ENCODE measurements at places on chromosomes 1 and 21.

GRCh38 chr21:29034678-29035077 lies 10.2 kb downstream of the USP16 start:
- no peak for DNase-seq

DNA sequence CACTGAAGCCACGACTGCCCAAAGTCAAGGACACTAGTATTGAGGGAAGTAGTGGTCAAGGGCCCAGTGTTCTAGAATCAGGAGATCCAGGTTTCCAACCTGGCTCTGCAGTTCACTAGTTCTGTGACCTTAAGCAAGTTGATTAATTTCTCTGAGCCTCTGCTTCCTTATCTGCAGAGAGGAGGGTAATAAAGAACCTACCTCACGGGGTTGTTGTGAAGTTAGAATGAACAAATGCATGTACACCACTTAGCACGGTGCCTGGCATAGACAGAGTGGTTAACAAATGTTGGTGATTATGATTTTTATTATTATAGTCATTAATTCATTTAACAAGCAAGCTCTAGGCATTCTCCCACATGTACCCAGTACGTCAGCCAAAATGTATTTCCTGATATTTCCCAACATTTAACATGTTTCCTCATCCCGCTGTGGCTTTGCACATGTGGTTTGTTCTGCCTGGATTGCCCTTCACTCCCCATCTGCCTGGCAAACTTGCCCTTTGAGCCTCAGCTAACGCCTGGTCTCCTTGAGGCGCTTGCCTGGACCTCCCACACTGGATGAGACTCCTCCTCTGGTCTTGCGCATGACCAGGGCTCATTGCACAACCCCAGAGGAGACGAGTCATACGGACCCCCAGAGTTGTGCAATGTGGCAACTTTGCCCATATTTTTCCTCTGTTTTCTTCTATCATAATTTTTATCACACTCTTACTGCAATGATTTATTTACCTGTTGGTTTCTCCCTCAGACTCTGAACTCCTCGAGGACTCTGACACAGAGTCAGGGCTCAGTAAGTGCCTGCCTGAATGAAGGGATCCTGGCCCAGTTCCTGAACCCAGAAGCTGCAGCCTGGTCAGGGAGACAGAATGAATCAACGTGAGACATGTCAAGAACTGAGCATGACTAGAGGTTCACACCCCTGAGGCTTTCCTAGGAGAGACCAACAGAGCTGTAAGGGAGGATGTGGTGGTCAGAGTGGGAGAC lies 20.7 kb upstream of the MFSD2A start:
- peak; percentile 98 for DNase-seq

DNA sequence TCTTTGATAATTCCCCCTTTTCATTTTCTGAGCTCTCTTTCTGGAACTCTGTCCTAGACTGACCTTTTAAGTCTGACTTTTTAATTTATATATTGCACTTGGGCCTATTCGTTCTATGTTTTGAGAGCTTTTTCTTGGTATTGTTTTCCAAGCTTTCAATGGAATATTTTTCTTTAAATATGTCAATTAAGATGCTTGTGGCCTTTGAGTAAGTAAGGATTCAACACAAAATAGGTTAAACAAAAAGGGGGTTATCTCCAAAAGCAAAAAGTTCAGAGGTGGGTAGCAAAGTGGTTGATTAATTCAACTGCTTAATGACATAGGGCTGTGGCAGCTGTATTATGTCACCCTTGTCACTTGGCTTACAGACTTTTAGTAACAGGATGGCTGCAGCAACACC lies 315.9 kb downstream of the LMX1A start:
- no peak for DNase-seq

DNA sequence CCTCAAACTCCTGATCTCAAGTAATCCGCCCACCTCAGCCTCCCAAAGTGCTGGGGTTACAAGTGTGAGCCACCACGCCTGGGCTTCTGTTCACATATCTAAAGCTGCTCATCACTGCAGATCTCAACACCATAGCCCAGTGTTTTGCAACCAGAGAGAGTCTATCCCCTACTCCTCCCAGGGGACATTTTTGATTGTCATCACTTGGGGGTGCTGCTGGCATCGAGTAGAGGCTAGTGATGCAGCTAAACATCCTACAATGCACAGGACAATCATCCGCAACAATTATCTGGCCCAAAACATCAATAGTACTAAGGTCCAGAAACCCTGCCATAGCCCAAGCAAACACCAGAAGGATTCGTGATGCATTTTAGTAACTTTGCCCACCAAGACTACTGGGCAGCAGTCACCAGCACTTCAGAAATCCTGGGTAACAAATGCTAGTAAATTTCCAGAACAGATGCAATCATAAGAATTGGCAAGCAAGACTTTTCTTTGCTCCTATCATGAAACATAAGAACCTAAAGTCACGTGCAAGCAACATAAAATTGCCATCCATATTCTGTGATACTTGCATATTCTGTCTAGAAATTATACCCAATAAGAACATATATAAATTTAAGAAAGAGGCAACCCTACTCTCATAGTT lies 159.2 kb downstream of the APP start:
- DNase-seq: no peak
